ENCODE measurements at places on chromosomes 2 and 18.

DNA sequence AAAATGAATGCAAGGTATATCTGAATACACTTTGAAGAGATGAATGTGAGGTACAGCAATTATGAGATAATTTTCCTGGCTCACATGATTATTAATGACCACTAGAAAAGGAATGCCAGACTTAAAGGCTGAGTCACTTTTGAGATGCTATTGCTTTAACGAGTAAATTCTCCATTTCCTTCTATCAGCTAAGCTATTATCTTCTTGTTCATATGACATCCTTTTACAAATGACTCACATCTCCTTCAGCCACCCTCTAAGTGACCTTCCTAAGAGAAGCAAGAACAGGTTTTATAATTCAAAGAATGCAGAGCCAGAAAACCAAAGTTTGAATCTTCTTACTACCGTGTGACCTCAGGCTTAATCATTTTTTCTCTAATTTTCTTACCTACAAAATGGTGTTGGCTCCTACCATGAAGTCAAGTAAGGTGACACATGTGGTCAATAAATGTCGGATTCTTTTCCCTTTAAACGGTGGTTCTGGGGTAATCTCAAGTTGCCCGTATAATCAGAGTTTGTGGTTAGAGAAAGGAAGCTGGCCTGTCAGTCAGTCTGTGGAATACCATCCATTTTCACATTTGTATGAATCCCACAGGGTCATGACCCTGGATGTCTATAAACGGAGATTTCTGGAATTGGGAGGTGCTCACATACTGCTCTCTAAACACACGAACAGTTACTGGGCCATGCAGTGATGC is 184.0 kb upstream of the PID1 start:
- peak; percentile 67 for ATAC-seq

GRCh38 chr2:151946899-151947812 is 118.9 kb upstream of the ARL5A start:
- peak; percentile 8 for ATAC-seq

DNA sequence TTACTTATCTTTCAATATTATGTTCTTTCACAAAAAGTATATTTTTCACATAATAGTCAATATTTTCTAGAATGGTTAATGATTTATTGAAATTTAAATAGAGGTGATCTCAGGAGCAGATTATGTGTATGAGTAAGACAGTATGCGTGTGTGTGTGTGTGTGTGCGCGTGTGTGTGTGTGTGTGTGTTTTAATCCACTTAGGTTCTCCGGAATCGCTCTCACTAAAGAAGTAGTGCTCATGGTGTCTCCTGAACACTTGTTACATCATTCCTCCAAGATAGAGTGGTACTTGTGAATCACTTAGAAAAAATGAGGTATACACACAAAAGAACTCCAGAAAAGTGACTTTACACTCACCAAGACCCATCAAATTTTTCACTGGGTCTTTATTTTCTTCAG is 91.0 kb upstream of the KCNH7 start:
- no peak for ATAC-seq

DNA sequence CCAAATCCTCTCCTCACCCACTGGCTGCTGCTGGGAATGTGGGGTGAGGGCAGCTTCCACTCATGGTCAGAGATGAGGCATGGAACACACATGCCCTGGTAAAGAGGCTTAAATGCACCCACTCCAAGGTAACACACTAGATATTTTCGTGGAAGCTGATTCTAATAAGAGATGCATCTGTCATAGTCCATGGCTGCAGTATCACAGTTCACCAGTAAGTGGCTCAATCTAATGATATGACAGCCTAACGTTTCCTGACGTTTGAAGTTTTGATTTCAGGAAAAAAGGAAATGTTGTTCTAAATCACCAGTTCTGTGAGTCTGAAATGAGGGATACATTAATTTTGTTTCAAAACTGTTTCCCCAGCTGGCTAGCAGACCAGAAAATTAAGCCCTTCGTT is 38.2 kb downstream of the LCT start:
- ATAC-seq = no peak

GRCh38 chr2:38508311-38509039 is 94.3 kb downstream of the HNRNPLL start:
- peak; percentile 59 for ATAC-seq

Measured in esophagus mucosa (tissue), 1 donor.